ENCODE measurements at places on chromosomes 1 and 21.

GRCh38 chr1:88892357-88892877 lies 1.1 kb upstream of the GTF2B start:
- peak; percentile 31 for DNase-seq

DNA sequence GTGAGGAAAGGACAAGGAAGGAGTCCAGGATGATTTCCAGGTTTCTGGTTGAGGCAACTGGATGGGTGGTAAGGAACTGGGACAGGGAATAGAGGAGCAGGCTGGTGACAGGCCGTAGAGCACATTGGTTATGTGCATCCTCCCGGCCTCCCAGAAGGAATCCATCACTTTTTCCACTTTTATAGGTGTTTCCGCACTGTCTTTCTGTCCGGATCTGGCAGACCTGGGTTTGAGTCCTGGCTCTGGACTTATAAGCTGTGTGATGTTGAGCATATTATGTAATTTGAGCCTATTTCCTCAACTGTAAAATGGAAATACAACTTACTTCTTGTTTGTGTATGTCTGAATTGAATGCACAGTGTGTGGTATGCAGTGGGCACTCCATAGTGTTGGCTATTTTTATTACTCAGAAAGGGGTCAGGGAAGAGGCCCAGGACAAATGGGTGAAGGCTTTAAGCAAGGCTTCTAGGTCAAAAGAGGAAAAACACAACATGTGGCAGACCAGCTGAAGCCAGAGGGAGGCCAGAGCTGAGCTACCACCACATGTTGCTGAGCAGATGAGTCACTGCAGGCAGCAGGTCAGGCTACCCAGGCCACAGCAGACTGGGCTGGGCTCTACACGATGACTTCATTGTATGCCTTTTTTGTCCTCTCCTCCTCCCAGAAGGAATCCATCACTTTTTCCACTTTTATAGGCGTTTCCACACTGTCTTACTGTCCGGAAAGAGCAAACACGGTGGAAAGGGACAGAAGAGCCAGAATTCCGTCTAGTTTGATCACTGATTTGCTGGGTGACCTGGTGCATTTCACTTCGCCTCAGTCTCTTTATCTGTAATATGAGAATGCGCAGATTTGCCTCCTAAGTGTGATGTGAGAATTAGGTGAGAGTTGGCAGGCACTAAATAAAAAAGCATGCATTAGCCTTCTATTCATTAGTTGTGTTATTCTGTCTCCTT lies 791 bp upstream of the MAST2 start:
- no peak for DNase-seq

- DNase-seq, result no peak
Observed at GRCh38 chr1:216500273-216500967, 77.2 kb upstream of the USH2A start.

DNA sequence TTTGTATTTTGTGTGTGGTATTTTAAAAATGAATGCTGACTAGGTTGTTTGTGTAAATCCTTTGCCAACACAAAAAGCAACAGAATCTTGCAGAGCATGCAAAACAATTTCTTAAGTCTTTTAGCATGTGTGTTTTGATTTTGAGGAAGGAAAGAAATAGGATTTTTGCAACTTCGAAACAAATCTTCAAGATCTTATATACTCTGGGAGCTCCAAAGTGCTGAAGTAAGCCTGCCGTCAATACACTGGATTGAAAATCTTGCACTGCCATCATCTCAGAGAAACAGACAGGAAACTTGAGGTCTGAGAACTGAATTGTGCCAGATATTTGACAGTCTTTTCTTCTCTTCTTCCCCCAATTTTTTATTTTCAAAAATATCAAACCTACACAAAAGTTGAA lies 29.3 kb upstream of the DISP1 start:
- no peak for DNase-seq

DNA sequence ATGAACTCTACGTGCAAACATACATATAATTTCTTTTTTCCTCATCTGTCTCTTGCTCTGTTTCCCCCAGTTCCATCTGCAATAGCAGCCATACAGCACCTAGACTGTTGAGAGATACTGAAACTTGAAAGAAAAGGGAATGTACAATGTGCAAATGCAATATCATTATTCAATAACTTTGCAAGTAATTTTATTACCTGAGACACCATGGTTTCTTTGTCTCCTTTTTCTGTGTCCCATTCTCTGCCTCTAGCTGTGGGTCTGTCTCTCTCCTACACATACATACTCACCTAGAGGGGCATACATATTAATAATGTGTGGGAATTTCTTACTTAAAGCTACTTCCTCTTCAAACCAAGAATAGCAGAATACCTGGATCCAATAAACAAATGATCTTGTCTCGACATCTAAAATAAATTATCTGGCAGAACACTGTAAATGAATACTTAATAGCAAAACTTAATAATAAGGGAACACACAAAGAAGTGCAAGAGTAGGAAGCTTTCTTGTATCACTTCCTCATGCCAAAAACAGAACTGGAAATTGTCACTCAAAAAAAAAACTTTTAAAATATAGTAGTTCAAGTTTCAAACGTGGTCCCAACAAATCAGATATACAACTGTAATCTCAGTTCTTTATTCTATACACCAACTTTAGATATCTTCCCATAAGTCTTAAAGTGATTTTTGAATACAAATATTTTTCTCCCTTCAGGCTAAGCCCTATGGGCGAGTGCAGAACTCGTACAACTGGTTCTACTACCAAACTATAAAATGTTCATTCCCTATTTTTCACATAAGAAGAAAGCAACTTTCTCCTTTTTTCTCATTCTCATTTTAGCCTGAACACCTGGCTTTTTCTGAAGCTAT lies 194.6 kb downstream of the NRIP1 start:
- no peak for DNase-seq

- DNase-seq, result no peak
Observed at GRCh38 chr1:3959361-3959760, 59.3 kb upstream of the C1orf174 start.

DNA sequence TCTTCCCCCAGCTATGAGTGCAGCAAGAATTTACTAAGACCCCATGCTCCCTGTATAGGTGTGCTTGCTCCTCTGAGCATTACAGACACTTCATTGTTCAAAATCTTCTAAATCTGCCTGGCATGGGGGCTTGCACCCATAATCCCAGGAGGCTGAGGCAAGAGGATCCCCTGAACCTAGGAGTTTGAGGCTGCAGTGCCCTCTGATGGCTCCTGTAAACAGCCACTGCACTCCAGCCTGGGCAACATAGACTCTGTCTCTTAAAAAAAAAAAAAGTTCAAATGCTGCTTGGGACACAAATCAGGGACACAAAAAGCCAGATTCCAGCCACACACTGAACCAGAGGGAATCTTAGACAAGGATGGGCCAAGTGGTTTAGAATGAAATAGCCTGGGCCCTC lies 3.4 kb upstream of the ACOT7 start:
- no peak for DNase-seq

DNA sequence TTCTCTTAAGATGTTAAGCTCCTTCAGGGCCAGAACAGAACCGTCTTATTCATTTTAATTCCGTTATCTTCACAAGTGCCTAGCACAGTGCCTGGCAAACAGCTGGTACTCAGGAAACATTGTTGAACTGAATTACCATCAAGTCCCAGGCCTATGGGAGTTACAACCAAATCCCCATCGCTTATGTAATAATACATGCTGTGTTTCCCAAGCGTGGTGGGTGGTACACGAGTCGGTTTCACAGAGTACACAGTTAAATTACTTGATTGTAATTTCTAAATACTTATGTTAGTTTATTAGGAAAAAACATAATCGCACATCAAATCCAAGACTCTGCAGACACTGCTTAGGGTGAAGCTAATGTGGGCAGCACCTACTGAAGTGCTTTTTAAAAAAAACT lies 1.0 kb downstream of the ANGEL2 start:
- no peak for DNase-seq

- no peak for DNase-seq
Observed at GRCh38 chr1:64155278-64155677, 48.1 kb upstream of the UBE2U start.

DNA sequence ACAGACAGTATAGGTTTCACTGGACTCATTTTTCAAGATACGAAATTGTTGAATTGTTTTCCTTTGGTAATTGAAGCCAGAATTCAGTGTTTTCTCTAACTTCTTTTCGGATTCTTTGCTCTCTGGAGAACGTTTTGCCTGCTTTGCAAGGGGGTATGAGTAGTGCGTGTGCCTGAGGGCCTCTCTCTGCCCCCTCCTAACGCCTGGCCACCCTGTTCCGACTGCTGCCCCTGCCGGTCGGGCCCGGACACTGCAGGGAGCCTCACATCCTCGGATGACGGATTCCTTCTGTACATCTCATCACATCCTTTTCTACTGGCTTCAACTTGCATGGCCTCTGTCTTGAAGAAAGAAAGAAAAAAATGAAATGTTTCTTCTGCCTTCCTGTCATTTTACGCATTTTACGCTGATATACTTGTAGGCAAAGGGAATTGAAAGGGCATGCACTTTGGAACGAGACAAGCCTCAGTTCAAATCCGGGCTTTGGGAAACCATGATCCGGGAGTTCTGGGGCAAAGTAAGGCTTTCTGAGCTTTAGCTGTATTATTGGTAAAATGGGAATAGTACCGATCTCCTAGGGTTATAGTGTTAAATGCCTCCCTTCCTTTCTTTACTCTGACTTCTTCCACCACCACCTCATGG lies 65.1 kb downstream of the DISC1 start:
- no peak for DNase-seq

DNA sequence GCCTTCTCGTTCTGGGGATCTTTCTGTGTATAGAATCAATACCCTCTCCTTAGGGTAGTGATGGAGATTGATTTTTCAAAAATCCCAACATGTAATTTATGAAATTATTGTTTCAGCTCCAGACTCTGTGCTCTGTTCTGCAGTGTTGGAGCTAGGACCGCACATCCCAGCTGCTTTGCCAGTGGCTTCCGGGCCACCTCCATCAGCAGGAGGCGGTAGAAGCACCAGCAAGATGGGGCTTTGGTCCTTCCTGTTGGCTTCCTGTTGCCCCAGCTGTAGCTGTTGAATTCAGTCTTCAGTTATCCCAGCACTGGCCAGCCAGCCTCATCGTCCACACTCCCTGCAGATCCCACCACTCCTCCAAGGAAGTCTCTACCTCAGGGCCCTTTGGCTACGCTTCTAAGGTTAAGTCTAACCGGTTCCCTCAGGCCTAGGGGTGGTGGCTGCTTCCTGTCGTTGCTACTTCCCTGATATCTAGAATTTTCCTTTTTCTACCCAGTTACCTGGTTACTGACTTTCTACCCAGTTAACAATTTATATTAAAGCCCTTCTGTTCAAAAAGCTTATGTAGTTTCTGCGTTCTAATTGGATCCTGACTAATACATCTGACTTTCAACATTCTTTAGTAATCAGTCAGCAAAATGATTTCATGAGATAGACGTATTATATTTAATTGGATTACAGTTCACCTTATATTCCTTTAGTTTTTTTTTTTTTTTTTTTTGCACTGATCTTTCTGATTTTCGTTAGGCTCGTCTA lies 24.6 kb downstream of the GALNT2 start:
- no peak for DNase-seq

GRCh38 chr21:43286196-43286595 lies 117.4 kb downstream of the CRYAA start:
- DNase-seq, result no peak

DNA sequence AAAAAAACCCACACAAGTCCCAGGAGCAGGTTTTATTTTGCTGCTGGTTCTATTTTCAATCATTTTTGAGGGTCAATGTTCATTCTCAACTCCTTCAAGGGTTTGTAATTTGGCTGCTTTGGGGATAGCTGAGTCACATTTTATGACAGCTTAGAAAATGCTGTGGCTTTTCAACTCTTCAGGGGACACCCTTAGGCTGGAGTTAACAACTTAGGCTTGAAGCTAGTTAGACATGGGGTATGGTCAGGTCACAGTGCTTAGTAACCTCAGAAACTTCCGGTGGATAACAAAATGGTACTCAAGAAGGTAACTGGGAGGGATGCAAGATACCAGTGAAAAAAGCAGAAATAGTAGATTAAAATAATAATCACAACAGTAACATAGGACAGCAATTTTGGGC lies 308.8 kb downstream of the HHIPL2 start:
- DNase-seq, result no peak

DNA sequence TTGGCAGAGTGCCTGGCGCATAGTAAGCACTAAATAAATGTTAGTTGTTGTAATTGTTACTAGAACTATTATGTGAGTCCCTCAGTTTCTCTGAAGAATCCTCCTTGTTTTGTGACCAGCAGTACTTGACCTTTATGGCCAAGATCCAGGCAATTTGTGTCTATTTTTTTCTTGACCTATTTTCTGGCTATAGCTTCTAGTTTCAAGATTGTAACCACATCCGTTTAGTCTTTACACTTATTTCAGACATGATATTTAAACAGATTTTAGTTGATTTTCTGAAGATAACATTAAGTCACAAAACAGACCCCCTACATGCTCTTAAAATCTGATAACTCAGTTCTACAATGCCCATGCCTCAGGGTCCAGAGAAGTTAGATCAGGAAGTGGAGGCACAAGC lies 50.3 kb downstream of the CDC7 start:
- DNase-seq, result no peak

GRCh38 chr1:222927031-222927430 lies 112.2 kb downstream of the DISP1 start:
- no peak for DNase-seq

DNA sequence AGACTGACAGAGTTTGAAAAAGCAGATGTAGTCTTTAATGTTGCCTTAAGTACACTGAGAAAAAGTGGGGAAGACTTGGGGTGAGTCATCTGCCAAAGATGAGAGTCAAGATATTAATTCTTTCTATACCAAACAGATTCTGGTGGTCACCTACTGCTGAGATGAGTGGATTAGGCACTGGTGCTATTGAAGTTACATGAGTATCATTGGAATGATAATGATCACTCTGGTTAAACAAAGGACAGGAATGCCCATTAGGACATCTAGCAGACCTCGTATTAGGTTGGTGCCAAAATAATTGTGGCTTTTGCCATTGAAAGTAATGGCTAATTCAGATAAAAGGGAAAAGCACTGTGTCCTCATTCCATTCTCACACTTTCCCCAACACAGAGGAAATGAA lies 1588.9 kb downstream of the KCNT2 start:
- DNase-seq, result no peak

- DNase-seq, result no peak
Observed at GRCh38 chr1:225707824-225708223, 54.9 kb upstream of the ENAH start.

- DNase-seq, result peak; percentile 62
Observed at GRCh38 chr1:59699227-59699847, 115.4 kb upstream of the HOOK1 start.

DNA sequence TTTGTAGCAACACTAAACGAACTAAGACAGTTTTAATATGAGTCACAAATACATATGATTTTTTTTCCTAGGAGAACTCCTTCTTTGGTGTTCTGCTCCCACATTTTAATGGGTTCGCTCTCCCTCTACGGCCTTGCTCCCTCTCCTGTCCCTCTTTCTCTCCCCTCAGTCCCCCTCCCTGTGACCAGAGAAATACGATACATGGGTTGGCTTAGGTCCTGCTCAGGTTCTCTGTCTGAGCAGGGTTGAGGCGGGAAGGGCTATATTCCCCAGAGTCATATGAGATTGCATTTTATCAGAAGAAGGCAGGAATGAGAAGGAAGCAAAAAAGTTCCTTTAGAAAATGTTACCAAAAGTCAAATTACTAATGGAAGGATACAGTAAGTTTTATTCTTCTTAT lies 44.6 kb downstream of the UBE2U start:
- DNase-seq, result no peak

GRCh38 chr1:113984710-113985109 lies 5.4 kb downstream of the OLFML3 start:
- no peak for DNase-seq

- no peak for DNase-seq
Observed at GRCh38 chr21:37763298-37763697, 153.0 kb downstream of the KCNJ6 start.

- DNase-seq, result no peak
Observed at GRCh38 chr21:21807598-21807903, 809.3 kb downstream of the NCAM2 start.

GRCh38 chr1:221309723-221310122 lies 430.5 kb downstream of the HLX start:
- DNase-seq, result no peak
